Panc1 (cell line): ENCODE measurements at places on chromosomes 5 and 9. TPM values are rescaled to one million over a fixed set of nuclear protein-coding genes. Genes with fewer than 3 reads are reported as not detected.

GLRA1 gene
- not detected for total RNA-seq

AJM1 gene
- 7.2 TPM for total RNA-seq

PCDHGC3 gene
- total RNA-seq, result 54.1 TPM

EGFLAM gene
- total RNA-seq, result 14.8 TPM

ACOT12 gene
- 0.74 TPM for total RNA-seq

PRUNE2 gene
- total RNA-seq, result 0.18 TPM

LRRC26 gene
- 0.69 TPM for total RNA-seq

BRINP1 gene
- total RNA-seq, result not detected

LCN9 gene
- not detected for total RNA-seq

NR2F1-AS1 gene
- total RNA-seq, result 27.0 TPM

ZDHHC11B gene
- 1.4 TPM for total RNA-seq

C5orf58 gene
- total RNA-seq, result 0.15 TPM

HTR1A gene
- total RNA-seq, result not detected

ROPN1L gene
- total RNA-seq, result 3.0 TPM

MAMDC4 gene
- 6.3 TPM for total RNA-seq

NFIB gene
- total RNA-seq, result 26.7 TPM

SUSD3 gene
- total RNA-seq, result 5.0 TPM

FAM53C gene
- 50.4 TPM for total RNA-seq

CXCL14 gene
- total RNA-seq, result not detected

CDHR2 gene
- total RNA-seq, result 0.72 TPM

S1PR3 gene
- total RNA-seq, result 8.1 TPM
